T-cell (primary cell): ENCODE measurements at places on chromosomes 3 and 15. TPM values are rescaled to one million over a fixed set of nuclear protein-coding genes. Genes with fewer than 3 reads are reported as not detected.

Gene ATP13A3
- total RNA-seq: 50.7 TPM

Gene C3orf62
- total RNA-seq: 10.9 TPM

Gene TM4SF4
- total RNA-seq: not detected

Gene DOCK3
- 3.2 TPM for total RNA-seq

Gene TM6SF1
- 0.66 TPM for total RNA-seq

Gene MST1R
- total RNA-seq: 1.3 TPM

Gene SLCO3A1
- 52.2 TPM for total RNA-seq

Gene ADAMTS7
- 1.0 TPM for total RNA-seq

DNA sequence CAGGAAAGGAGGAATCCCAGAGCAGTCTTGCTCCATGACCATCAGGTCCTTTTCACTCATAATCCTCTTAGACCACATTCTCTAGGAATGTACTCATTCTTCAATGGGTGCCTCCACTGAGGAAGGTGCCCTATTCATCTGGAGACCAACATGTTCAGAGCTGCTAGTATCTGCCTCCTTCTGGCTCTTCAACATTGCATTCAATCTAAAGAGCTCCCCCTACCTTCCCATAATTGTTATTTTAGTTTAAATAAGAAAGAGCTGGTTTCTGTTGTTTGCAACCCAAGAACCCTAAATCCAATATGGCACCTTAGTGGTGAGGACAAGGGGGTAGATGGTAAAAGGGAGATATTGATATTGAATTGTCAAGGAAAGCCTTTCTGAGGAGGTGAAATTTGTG, 67.6 kb downstream of the SCN11A start:
- H3K27ac ChIP-seq: no peak overlapping the region
- H3K4me1 ChIP-seq: no peaks in the 10 kb centered on the region
- no peaks in the 10 kb centered on the region for H3K27me3 ChIP-seq
- no peak overlapping the region for H3K4me3 ChIP-seq
- no peaks in the 10 kb centered on the region for H3K36me3 ChIP-seq

DNA sequence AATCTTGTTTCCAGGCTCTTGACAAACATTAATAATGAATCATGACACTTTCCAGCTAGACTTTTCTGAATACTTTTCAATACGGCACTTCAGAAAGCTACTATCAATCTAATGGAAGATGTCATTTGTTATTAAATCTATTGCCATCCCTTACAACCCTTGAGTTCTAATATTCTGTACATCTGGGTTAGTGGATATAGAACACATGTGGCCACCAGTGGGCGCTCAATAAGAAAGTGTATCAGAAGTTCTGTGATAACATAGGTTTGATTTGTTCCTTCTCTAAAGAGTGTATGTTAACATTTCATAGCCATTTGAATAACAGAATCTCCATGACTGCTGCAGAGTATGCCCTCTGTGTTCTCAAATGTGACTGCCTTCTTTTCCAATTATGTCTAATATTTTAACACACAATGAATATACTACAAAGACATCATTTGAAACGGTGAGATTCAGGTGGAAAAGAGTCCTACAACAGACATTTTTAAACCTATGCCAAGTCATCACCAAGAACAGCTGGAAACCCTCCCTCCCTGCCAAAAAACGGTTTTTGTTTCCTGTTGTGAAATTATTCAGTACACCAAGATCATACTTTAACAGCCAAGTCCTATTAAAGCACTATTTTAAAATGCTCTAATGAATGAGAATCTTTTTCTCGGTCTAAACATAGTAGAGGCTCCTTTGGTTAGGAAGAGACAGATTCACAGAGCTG, 22.2 kb downstream of the ALDH1A2 start:
- no peak overlapping the region for H3K4me3 ChIP-seq
- peaks cover 2% of the 10 kb centered on the region for H3K27me3 ChIP-seq
- no peaks in the 10 kb centered on the region for H3K4me1 ChIP-seq
- DNase-seq: no peak
- no peaks in the 10 kb centered on the region for H3K36me3 ChIP-seq
- no peak overlapping the region for H3K27ac ChIP-seq

GRCh38 chr15:38028869-38029268, 94.4 kb downstream of the TMCO5A start:
- H3K4me1 ChIP-seq: no peaks in the 10 kb centered on the region
- DNase-seq: no peak
- H3K36me3 ChIP-seq: no peaks in the 10 kb centered on the region
- H3K27me3 ChIP-seq: no peaks in the 10 kb centered on the region

DNA sequence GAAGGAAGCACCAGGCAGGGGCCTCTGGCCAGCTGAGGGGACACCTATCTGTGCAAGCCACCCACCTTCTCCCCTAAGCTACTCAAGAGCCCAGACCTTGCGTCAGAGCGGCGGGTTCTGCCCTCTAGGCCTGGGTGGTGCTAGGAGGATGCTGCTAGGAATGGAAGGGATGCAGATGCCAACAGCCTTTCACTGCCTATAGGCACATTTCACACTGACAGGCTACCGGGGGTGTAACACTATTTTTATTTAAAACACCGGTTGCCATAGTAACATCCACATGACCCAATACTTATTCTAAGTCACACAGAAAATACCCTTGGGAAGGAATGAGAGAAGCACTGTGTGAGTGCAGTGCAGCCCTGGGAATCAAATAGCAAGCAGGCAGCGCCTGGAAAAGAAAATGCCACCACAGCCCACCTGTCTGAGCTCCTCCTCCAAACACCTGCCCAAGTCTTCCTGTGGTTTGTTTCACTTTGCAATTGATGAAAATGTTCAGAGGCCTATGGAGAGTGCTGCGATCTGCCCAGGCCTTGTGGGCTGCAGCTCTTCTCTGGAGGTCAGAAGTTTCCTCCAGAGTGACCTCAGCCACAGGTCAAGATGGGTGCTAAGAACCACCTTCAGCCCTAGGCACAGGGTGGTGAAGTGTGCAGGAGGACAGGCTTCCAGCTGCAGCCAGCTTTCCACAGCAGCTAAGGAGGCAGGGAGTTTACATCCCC, 113.5 kb upstream of the TOPAZ1 start:
- H3K27ac ChIP-seq: no peak overlapping the region
- peaks cover 6% of the 10 kb centered on the region for H3K4me1 ChIP-seq
- DNase-seq: no peak
- H3K36me3 ChIP-seq: no peaks in the 10 kb centered on the region
- H3K27me3 ChIP-seq: no peaks in the 10 kb centered on the region

- H3K27me3 ChIP-seq: peaks cover 4% of the 10 kb centered on the region
- no peaks in the 10 kb centered on the region for H3K36me3 ChIP-seq
- H3K4me3 ChIP-seq: no peak overlapping the region
- no peak overlapping the region for H3K27ac ChIP-seq
Observed at GRCh38 chr3:50830451-50830850, 155.7 kb downstream of the DOCK3 start.

- no peak for DNase-seq
- no peaks in the 10 kb centered on the region for H3K4me1 ChIP-seq
- H3K36me3 ChIP-seq: no peaks in the 10 kb centered on the region
- H3K27me3 ChIP-seq: no peaks in the 10 kb centered on the region
- H3K4me3 ChIP-seq: no peak overlapping the region
Observed at GRCh38 chr3:78858174-78858573, 909.6 kb downstream of the ROBO1 start.

DNA sequence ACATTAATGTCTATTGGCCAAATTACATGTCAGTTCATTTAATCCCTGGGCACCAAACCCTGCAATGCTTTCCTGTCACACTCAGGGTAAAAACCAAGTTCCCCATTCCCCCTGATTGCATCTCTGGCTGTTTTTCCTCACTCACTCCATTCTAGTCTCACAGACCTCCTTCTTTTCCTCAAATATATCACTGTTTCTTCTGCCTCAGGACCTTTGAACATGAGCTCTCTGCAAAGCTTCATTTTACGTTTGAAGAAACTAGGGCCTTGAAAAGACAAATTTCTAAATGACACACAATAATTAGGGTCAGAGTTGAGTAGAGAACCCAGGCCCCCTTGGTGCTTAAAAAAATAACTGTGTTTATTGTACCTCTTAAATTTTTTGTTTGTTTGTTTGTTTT, 230.6 kb downstream of the THRB start:
- no peak overlapping the region for H3K4me3 ChIP-seq
- H3K36me3 ChIP-seq: no peaks in the 10 kb centered on the region
- H3K27me3 ChIP-seq: no peaks in the 10 kb centered on the region

DNA sequence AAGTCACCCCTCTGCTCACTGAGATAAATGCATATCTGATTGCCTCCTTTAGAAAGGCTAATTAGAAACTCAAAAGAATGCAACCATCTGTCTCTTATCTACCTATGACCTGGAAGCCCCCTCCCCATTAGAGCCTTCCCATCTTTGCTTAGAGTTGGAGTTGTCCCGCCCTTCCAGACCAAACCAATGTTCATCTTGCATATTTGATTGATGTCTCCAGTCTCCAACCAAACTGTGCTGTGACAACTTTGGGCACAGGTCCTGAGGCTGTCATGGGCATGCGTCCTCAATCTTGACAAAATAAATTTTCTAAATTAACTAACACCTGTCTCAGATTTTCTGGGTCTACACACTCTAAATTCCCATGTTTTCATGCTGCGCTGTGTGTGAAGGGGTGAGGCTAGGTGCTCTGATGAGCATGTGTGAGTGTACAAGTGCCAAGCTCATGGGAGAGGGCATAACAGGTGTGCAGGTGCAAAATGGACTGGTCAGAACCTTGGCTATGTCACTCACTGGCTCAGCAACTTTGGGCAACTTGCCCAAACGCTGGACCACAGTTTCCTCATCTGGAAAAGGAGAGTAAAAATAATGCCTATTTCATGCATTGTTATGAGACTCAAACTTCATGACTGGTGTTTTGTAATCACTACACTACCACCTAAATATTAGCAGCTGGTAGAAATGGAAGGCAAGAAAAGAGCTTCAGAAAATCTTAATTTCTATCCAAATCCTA, 7.2 kb downstream of the DAPK2 start:
- no peak overlapping the region for H3K4me3 ChIP-seq
- DNase-seq: no peak
- H3K27ac ChIP-seq: no peak overlapping the region
- no peaks in the 10 kb centered on the region for H3K36me3 ChIP-seq

GRCh38 chr15:45429941-45430792, 51.8 kb upstream of the GATM start:
- H3K4me1 ChIP-seq: no peaks in the 10 kb centered on the region
- H3K36me3 ChIP-seq: no peaks in the 10 kb centered on the region
- H3K27me3 ChIP-seq: no peaks in the 10 kb centered on the region
- no peak overlapping the region for H3K27ac ChIP-seq

DNA sequence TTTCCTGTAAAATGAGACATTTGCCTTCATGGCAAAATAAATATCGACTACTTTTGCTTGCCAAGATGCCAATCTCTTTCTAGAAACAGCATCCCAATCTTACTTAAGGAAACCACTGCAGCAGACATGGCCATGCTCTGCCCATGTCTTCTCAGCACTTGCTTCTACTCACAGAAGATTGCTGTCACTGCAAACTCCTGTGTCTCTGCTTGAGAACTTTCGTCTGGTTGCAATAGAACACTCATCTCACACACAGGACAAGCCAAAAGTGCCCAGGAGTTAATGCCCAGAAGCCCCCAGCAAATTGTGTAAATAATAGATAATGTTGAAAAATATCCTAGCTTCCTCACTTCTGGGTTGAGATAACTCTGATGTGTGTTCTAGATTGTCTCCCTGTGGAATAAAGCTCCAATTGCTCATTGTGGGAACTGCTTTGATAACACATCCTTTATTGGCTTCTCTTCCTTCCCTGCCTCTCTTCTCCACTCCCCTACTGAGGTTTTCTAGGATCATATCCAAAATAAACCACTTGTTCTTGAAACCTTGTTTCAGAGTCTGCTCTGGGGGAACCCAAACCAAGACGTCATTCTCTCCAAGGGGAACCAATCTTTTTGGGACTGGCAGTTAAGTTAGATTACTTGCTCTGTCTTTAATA, 156.3 kb upstream of the STRIT1 start:
- no peaks in the 10 kb centered on the region for H3K36me3 ChIP-seq
- H3K4me1 ChIP-seq: no peaks in the 10 kb centered on the region
- no peak for DNase-seq
- H3K4me3 ChIP-seq: no peak overlapping the region
- no peaks in the 10 kb centered on the region for H3K27me3 ChIP-seq

- H3K27me3 ChIP-seq: no peaks in the 10 kb centered on the region
- H3K4me1 ChIP-seq: peaks cover 45% of the 10 kb centered on the region
- no peak for DNase-seq
- no peak overlapping the region for H3K27ac ChIP-seq
- no peaks in the 10 kb centered on the region for H3K36me3 ChIP-seq
Observed at GRCh38 chr15:31442699-31443111, 116.1 kb downstream of the KLF13 start.

- no peak overlapping the region for H3K27ac ChIP-seq
Observed at GRCh38 chr3:18559331-18559842, 134.2 kb upstream of the SATB1 start.

DNA sequence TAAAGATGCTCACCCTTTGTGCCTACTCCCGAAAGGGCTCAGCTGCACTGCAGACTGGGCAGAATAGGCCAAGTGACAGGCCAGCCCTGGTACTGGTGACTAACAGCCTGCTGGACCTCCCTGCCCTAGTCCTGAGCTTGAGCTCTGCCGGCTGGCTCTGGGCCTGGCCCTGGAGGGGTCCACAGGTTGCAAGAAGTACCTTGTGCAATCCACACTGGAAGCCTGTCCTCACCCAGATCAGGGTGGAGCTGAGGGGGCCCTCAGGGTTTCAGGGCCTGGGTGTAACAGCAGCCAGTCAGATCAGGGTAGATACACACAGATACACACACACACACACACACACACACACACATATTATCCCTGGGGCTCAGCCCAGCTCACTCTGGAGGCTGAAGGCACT, 27.3 kb upstream of the PLA2G4D start:
- no peak overlapping the region for H3K4me3 ChIP-seq
- no peaks in the 10 kb centered on the region for H3K27me3 ChIP-seq
- H3K4me1 ChIP-seq: no peaks in the 10 kb centered on the region
